ENCODE measurements at places on chromosomes 5 and 9.
A peak's percentile ranks its signal among the peaks of the same experiment; 100 is the strongest.

DNA sequence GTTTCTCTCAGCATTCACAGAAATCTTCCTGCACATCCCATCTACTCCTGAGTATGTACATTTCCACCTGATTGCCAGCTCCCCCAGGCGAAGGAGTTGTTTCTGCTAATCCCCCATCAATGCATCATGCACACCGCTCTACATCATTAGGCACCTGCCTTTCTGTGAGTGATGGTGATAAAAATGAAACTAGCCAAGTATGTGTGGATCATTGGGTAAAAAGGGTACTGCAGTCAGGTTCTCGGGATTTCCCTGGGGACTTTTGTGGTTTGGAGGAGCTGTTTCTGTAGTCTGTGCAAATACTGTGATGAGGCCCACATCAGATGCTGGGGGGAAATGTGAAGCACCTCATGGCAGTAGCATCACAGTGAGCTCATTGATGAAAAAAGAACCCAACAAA, 30.4 kb downstream of the CAMK4 start:
- DNase-seq = peak; percentile 58

- DNase-seq = no peak
Observed at GRCh38 chr9:137977571-137978261, 100.1 kb downstream of the CACNA1B start.

DNA sequence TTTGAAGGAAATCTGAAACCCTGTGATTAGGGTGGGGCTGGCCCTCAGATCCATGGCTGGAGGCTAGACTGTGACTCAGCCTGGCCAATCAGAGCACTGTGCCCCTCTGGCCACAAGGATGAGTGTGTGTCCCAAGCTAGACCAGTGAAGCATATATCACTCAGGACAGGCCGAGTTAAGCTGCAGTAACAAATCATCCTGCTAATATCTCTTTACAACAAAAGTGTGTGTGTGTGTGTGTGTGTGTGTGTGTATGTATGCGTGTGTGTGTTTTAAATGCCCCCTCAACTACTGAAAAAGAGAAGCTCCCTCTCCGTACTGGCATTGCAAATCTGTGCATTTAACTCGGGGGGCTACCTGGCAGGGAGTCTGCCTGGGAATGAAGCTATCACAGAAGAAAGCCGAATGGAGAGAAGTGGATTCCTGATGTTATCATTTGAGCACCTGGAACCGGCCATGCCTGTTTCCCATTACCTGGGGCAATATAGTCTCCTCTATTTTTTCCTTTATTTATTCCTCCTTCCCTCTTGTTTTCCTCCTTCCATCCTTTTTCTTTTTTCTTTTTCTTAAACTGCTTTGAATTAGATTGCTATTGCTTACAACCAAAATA, 25.6 kb downstream of the STC2 start:
- no peak for DNase-seq

DNA sequence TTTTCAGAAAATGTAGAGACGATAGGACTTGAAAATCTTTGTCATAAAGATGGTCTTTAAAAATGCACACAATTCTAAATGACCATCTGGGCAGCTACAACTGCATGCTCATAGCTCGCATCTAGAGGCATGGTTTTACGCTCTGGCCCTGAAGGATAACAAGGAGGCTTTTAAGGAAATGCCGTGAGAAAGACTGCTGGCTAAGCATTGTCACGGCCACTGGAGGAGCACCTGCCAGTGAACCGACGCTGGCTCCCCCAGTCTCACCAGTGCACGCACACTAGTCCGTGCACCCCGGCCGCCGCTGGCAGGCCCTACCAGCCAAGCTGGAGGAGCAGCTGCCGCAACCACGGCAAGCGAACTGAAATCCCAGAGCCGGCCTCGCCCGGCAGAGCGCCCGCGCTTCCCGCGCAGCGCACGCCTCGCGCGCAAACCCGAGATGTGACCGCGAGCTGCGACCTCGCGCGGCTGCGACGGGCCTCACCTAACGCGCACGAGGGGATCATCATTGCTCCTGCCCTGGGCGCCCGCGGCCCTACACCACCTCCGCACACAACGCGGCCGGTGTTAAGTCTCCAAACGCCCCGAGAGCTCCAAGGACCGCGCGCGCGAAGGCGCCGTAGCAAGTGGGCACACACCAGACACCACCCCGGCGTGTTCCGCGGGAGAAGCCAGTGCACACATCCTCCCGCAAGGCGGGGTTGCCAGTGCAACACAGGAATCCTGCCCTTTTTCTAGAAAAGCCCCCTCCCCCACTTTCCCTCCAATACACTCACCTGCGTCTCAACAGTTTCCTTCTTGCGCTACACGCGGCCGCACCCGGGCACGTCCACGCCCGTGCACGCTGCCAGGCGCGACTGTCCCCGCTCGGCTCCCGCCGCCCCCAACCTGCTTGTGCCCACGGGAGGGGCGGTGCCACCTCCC, 5.3 kb downstream of the ELAVL2 start:
- no peak for DNase-seq

DNA sequence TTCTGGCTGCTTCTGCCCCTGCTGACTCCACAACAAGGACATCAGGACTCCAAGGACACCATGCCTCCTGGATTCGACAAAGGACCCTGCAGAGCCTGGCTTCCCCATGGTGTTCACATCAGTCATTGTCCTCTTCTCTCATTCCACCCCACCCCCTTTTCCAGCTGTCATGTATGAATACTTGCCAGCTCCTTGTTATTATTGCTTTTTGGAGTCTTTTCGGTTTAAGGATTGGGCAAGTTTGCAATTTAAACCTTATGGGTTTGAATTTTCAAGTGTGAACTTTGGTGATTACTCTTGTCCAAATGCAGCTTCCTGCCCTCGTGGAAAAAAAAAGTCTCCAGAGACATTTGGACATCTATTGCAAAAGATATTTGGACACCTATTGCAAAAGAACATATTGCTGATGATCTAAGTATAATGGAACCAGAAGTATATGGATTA, 14.2 kb upstream of the LVRN start:
- DNase-seq = no peak

GRCh38 chr9:130805510-130806326, 29.3 kb upstream of the ABL1 start:
- DNase-seq = no peak

DNA sequence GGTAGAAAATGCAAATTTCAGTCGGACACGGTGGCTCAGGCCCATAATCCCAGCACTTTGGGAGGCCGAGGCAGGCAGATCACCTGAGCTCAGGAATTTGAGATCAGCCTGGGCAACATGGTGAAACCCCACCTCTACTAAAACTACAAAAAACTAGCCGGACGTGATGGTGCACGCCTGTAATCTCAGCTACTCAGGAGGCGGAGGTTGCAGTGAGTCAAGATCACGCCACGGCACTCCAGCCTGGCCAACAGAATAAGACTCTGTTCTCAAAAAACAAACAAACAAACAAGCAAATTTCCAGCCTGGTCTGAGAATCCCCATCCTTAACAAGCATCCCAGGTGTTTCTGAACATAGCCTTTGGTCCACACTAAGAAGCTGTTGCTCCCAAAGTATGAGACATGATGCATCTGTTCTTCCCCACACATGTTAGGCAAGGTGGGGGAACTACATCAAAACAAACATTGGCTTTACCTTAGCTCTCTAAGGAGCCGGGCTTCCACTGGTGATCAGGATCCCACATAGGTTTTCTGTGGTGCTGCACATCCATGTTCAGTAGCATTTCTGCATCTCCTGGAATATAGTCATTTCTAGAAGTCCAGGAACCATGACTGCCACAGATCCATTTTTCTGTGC, 92.5 kb upstream of the DMRT1 start:
- no peak for DNase-seq

- DNase-seq = no peak
Observed at GRCh38 chr9:7117676-7118561, 360.1 kb downstream of the KDM4C start.

- no peak for DNase-seq
Observed at GRCh38 chr9:38016375-38017135, 52.5 kb downstream of the SHB start.

DNA sequence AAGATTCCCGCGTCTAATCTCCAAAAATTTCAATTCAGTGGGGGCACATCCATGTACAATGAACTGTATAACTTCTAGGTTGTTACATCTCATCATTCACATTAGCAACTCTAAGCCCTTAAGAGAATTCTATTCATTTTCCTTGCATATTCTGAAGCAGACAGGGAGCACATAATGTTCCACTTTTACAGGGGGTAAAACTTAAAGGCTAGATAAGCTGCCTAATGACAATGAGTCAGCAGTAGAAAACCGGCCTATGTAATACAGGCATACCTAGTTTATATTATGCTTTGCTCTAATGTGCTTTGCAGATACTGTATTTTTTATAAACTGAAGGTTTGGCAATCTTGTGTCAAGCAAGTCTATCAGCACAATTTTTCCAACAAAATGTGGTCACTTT, 40.4 kb downstream of the PTAR1 start:
- DNase-seq = no peak

DNA sequence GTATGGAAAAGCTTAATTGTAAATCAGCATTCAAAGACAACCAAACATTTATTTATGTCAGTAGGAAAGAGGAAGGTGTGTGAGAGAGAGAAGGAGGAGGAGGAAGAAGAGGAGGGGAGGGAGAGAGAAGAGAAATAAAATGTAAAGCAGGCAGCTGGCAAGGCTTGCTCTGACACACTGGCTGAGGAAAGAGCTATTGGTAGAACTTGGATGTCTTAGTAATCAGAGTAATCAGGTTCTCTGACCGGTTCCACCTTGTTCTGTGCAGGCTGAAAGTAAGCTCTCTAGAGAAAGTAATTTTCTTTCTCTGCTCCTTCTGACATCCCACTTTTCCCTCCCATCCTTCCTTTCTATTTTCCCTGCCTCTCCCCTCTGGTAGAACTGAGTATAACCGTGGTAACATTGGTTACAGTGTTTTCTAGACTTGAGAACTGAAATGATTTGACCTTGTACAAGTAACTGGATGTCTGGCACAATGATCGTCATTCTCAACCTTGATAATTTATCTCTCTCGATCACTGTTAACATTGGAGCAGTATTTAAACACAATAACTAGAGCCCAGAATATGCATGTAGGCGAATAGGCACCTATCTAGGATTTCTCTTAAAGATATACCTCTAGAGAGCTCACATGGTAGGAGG, 33.3 kb downstream of the TLE4 start:
- no peak for DNase-seq

GRCh38 chr9:83623679-83624076, 735 bp downstream of the IDNK start:
- DNase-seq = no peak

GRCh38 chr5:6943197-6944112, 230.2 kb downstream of the TENT4A start:
- DNase-seq = no peak

- DNase-seq = no peak
Observed at GRCh38 chr5:179316982-179317381, 28.3 kb downstream of the ADAMTS2 start.

- DNase-seq = no peak
Observed at GRCh38 chr5:51377151-51378060, 5.8 kb upstream of the ISL1 start.

- DNase-seq = no peak
Observed at GRCh38 chr5:88785746-88786565, 97.0 kb downstream of the MEF2C start.

- DNase-seq = no peak
Observed at GRCh38 chr5:116663081-116663480, 88.5 kb upstream of the SEMA6A start.

DNA sequence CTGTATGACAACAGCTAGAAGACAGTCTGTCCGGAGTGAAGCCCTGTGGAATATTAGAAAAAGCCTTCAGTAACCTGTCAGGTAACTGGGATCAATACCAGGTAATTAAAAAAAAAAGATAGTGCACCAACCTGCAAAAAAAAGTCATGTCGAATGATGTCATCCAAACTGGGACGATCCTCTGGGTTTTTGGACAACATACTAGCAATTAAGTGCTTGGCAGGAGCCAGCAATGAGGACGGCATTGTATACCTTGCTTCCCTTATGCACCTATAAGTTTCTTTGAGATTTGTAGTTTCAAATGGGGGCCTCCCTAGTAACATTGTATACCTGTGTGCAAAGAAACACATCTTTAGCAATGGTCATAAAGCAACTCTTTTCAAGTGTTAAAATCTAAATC, 2.8 kb downstream of the PLK2 start:
- no peak for DNase-seq

DNA sequence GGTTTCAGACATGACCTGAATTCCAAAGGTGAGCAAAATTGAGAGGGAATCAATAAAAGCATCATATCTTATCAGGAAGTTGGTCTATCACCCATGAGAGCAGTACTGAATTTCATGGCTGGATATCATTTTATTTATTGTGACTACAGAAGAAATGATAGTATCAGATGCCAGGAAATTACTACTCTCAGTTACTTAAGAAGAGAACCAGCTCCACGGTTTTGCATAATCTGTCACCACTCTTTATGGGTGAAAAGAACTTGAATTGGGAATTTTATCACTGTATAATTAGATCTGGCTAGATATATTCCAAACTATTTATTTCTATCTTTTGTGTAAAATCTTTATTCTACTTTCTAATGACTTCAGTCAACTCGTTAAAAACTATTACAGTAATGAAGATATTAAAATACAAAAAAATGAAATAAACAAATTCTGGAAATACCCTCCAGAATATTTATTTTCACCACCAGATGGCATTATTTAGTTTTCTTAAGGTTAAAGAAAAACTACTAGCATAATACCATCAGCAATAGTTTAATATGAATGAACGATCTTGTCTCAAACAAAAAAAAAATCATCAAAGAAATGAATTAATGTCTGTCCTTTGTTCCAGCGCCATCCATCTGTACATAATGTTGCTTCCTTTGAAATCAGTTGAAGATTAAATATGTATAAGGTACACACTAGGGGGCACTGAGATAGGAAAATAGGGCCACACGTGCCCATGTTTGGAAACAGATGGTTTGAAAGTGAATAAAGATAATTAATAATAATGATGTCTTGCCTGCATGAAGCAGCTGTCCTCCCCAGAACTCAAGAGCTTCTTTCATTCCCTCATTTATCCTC, 84.7 kb upstream of the SLCO6A1 start:
- DNase-seq = no peak

DNA sequence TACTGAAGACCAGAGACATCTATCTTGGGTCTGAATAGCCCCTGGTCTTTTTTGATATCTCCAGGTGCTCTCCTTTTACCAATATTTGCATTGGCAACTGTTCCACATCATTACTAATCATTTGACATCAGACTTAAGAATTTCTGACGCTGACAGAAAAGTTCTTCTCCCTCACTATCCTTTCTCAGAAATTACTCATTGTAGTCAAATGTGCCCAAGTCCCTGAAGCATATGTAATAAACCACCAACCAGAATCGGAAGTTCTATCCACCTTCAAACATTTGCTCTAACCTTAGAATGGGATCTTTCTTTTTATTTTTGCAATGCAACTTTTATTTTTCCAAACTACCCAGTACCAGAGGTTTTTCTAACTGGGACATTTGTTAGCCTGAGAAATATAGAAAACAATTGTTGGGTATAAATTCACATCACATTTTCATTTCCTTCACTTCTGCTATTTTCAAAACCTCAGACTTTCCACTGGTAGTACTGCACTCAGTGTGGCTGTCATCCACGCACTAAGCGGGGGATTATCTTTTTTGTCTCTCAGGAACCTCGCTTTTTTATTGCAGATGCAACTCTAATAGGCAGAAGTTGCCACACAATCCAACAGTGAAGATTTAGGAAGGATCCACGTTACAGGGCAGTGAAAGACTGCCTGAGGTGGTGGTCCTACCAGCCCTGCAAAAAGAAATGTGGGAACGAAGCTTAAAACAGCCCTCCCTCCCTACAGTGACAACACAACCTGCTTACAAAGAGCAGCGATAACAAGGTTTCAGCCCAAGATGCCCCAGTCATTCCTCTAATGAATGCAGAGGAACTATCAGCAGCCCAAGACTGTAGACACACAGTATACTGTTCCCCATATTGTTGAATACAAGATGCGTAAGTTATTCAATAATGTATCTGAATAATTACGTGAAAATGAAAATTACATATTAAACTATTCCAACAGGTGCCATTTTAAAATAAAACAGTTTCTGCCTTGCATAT, 201.2 kb downstream of the EBF1 start:
- DNase-seq = no peak
